HCT116 (cell line): ENCODE measurements at places on chromosomes 2 and 18. TPM values are rescaled to one million over a fixed set of nuclear protein-coding genes. Genes with fewer than 3 reads are reported as not detected.

DNA sequence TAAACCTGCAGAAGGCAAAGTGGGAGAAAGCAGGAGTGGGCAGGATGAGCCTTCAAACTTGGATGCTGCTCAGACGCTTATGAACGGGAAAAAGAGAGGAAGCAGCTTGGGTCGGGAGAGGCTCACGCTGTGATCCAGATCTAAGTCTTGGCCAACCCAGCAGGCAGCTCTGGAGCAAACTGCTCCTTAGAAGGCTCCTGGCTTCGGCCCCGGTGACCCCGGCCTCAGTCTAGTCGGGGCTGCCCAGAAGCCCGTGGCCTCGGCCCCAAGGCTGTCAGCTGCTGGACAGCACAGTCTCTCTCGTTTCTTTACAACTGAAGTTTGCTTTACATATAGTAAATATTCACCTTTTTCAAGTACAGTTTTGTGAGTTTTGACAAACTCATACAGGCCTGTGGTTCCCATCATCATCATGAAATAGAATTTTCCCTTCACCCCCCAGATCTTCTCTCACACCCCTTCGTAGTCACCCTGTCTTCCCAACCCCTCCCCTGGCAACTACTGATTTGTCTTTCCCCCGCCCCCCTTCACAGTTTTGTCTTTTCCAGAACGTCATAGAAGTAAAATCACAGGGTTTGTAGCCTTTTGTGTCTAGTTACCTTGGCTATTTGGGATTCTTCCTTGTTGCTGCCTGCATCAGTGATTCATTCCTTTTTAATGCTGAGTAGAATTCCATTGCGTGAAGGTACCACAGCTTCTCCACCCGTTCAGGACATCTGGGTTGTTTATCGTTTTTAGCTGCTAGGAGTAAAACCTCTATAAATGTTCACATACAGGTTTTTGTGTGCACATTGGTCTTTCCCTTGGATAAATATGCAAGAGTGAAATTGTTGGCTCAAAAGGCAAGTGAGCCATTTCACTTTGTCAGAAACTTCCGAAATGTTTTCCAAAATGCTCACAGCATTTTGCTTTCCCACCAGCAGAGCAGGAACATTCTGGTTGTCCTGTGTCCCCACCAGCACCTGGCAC, 35.1 kb downstream of the MYO7B start:
- no peaks in the 10 kb centered on the region for H3K27me3 ChIP-seq
- no peaks in the 10 kb centered on the region for H3K4me1 ChIP-seq
- no peak overlapping the region for H3K27ac ChIP-seq
- no peaks in the 10 kb centered on the region for H3K36me3 ChIP-seq

GRCh38 chr2:110714452-110715224, 17.7 kb upstream of the ACOXL start:
- no peak overlapping the region for H3K4me3 ChIP-seq
- peaks cover 8% of the 10 kb centered on the region for H3K4me1 ChIP-seq
- no peaks in the 10 kb centered on the region; the same call in 1 of the 2 replicates for H3K27me3 ChIP-seq

- no peak overlapping the region for H3K4me3 ChIP-seq
- no peaks in the 10 kb centered on the region for H3K27me3 ChIP-seq
- H3K27ac ChIP-seq, result no peak overlapping the region
- H3K36me3 ChIP-seq, result no peaks in the 10 kb centered on the region
- H3K4me1 ChIP-seq, result no peaks in the 10 kb centered on the region
Observed at GRCh38 chr2:181456660-181457120, 496 bp upstream of the ITGA4 start.

DNA sequence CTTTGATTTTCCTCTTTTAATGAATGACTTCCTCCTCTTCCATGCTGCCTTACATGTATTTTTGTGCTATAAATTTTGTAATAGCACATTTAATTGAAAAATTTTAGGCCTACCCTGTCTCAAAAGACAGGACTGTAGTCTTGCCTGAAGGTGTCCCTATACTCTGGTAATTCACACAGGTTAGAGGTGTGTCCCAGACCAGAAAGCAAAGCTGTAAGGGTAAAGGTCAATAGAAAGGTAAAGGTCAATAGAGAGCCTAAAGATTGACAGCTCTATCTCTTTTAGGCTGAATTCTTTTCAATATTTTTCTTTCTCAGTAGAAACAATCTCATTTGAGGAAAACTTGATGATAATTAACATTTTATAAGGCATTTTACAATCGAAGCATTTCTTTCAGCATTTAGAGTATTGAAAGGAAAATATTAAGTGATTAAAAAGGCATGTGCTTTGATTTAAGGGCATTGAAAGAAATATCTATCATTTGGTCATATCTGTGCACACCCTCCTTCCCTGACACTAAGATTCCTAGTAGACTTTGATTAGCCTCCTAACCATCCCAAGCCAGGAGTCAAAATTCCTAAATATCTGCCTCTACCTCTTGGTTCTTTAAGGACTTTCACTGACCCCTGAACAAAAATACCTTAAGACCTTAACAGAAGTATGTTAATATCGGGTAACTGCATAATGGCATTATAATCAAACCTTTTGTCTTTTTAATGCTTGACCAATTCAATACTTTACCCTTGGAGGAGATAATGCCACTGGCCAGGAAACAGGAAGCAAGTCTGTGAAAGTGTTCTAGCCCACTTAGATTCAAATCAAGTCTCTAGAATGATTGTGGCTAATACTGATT, 161.8 kb upstream of the DTNA start:
- H3K36me3 ChIP-seq, result no peaks in the 10 kb centered on the region
- no peaks in the 10 kb centered on the region for H3K4me1 ChIP-seq
- no peak for DNase-seq
- H3K27me3 ChIP-seq, result no peaks in the 10 kb centered on the region
- H3K27ac ChIP-seq, result no peak overlapping the region

DNA sequence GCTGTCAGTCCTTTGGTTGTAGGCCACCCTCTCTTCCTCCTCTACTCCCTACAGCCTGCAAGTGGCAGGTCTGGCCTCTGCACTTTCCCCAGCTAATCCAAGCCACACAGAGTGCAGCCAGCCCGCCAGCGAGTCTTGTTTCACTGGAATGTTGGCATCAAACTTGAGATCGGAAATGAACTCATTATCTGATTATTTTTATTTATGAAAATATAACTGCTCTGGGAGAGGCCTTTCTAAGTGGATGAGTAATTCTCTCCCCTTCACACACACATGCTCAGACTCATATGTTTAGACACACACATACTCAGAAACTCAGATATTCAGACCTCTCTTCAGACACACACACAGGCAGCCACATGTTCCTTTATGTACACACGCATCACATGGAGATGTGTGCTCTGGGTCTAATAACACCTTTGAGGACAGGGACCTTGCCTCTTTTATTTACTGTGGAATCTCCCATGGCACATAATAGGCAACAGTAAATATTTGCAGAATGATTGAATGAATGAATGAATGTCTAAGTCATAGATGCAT, 151.3 kb downstream of the ZFP36L2 start:
- H3K4me3 ChIP-seq, result no peak overlapping the region
- no peak for DNase-seq
- no peaks in the 10 kb centered on the region for H3K27me3 ChIP-seq
- no peaks in the 10 kb centered on the region for H3K36me3 ChIP-seq
- no peak overlapping the region for H3K27ac ChIP-seq

- H3K4me3 ChIP-seq, result no peak overlapping the region
- no peak for DNase-seq
- no peak overlapping the region for H3K27ac ChIP-seq
- H3K36me3 ChIP-seq, result no peaks in the 10 kb centered on the region
- H3K27me3 ChIP-seq, result peaks cover 64% of the 10 kb centered on the region
Observed at GRCh38 chr2:21008790-21009661, 34.8 kb downstream of the APOB start.

DNA sequence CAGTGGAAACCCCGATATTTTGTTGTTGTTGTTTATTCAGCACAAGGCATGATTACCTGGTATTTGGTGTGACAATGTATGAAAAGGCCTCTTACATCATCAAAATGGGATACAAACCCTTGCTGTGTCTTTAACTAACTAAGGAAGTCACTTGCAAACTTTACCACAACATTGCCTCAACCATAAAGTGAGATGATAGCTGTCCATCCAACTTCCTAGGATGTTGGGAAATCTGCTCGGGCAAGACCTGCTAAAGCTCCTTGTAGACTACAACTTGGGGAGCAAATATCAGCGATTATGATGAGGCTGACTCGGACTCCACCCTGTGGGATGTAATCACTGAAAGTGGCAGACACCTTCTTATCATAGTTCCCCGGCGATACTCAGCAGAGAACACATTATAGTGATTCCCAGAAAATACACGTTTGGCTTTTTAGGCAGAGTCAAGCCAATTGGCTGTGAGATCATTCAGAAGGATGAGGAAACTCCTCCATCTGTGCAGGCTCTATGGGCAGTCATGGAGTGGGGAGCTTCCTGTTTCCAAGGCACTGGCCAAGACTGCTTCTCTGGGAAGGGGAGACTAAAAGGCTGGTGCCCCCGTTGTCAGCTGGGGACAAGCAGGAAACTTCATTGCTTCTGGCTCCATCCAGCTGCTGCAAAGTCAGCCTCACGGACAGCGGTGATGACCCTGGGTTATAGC, 289.0 kb downstream of the RNF144A start:
- no peaks in the 10 kb centered on the region for H3K27me3 ChIP-seq
- no peak overlapping the region for H3K27ac ChIP-seq
- no peak overlapping the region for H3K4me3 ChIP-seq
- no peak for DNase-seq
- no peaks in the 10 kb centered on the region for H3K4me1 ChIP-seq

- H3K4me1 ChIP-seq, result peaks cover 3% of the 10 kb centered on the region; the same call in 1 of the 2 replicates
- H3K27me3 ChIP-seq, result no peaks in the 10 kb centered on the region
- DNase-seq, result no peak
- no peak overlapping the region for H3K27ac ChIP-seq
- no peaks in the 10 kb centered on the region for H3K36me3 ChIP-seq
Observed at GRCh38 chr2:237599465-237600110, 9.1 kb upstream of the RAB17 start.

- H3K27me3 ChIP-seq, result no peaks in the 10 kb centered on the region
- no peak for DNase-seq
- no peak overlapping the region for H3K4me3 ChIP-seq
- H3K4me1 ChIP-seq, result no peaks in the 10 kb centered on the region
Observed at GRCh38 chr2:162300266-162300665, 18.2 kb downstream of the IFIH1 start.

Gene NGEF
- total RNA-seq, result 12.6 TPM

Gene ABCA12
- total RNA-seq, result 1.3 TPM

Gene ALK
- total RNA-seq, result not detected
